ENCODE measurements at places on chromosomes 2 and 18.

DNA sequence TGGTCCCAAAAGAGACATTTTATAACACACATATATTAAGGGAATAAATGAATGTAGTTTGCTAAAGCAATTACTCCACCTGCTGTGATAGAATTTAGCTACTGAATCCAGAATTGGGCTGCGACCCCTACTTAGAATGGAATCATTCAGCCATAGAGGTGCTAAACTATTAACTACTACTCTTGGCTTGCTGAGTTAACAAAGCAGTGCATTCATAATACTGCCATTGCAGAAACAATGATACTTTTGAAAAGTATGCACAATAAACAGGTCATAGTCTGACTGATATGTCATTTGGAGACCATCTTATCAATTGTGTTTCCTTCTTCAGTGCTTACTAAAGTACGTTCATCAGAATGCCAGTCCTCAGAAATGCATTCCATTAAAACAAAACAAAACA lies 273.6 kb downstream of the PIEZO2 start:
- DNase-seq: no peak

DNA sequence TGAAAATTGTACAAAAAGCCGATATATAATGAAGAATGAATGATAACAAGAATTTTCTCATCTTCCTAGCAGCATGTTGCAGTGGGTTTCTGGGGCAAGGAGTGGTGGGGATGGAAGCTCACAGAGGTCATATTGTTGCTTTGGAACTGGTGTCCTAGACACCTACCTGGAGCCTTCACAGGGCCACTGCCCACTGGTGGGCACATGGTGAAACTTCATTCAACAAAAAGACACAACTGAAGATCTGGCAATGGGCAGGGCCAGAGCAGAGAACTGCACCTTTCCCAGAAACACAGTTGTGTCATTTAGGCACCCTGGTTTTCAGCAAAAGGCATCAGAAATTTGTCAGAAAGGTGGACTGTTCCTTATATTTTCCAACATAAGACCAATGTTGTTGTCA lies 115.3 kb downstream of the FHOD3 start:
- DNase-seq: no peak

- DNase-seq: no peak
Observed at GRCh38 chr18:44682871-44683221, 2.2 kb downstream of the SETBP1 start.

- DNase-seq: no peak
Observed at GRCh38 chr2:157722580-157723234, 94.0 kb upstream of the ACVR1C start.

DNA sequence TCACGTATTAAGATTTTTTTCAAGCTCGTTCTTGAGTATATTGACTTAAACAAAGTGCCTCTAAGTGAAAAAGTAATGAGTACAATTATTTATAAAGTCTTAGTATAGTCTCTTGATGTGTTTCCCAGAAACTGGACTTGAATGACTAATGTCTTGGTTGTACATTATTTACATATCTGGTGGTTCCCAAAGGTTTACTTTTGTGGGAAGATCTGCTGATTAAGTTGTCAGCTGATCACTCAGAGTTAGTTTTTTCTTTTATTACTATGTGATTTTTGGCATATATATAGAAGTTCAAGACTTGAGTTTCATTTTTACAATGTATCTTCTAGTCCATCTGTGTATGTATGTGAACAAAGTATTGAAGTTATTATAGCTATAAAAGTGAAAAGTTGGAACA lies 29.5 kb downstream of the RNF144A start:
- DNase-seq: no peak

DNA sequence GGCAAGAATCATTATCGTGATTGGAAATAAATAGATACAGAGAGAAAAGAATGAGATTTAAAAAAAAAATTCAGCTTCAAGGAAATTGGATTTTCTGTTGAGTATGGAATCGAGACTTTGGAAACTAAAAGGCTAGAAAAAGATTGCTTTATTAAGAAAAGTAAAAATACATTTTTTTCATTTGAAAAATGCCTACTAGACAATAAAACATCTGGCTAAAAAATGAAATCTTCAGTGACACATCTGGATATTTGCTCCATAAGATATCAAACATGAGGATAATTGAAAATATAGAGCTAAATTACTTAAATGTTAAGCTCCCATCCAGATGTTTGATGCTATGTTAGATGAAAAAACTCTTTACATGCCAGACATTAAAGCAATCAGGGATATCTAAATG lies 879.5 kb downstream of the TSN start:
- DNase-seq: no peak

DNA sequence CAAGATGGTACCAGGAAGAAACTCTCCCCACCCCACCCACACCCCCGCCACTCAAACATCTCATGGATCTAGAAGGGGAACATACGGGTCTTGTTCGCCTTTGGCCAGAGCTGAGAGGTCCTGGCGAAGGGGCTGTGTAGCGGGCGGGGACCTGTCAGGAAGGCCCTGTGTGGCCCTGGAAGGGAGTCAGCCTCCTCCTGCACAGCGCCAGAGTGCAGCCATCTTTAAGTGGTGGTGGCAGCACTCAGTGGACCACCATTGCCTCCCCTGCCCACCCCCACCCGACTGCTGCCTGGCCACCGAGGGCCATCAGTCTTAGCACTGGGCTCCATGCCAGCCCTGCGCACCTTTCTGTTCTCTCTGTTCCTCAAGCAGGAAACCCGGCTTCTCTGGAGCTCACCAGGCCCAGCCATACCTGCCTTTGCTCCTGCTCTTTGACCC lies 11.6 kb upstream of the FAHD2A start:
- DNase-seq: no peak

DNA sequence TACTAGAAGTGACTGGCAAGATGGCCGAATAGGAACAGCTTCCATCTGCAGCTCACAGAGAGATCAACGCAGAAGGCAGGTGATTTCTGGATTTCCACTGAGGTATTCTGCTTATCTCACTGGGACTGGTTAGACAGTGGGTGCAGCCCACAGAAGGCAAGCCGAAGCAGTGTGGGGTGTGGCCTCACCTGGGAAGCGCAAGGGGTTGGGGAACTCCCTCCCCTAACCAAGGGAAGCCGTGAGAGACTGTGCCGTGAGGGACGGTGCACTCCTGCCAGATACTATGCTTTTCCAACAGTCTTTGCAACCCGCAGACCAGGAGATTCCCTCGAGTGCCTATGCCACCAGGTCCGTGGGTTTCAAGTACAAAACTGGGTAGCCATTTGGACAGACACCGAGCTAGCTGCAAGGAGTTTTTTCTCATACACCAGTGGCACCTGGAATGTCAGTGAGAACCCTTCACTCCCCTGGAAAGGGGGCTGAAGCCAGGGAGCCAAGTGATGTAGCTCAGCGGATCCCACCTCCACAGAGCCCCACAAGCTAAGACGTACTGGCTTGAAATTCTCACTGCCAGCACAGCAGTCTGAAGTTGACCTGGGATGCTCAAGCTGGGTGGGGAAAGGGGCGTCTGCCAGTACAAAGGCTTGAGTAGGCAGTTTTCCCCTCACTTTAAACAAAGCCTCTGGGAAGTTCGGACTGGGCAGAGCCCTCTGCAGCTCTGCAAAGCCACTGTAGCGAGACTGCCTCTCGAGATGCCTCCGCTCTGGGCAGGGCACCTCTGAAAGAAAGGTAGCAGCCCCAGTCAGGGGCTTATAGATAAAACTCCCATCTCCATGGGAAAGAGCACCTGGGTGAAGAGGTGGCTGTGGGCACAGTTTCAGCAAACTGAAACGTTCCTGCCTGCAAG lies 40.1 kb downstream of the PLEK start:
- no peak for DNase-seq

DNA sequence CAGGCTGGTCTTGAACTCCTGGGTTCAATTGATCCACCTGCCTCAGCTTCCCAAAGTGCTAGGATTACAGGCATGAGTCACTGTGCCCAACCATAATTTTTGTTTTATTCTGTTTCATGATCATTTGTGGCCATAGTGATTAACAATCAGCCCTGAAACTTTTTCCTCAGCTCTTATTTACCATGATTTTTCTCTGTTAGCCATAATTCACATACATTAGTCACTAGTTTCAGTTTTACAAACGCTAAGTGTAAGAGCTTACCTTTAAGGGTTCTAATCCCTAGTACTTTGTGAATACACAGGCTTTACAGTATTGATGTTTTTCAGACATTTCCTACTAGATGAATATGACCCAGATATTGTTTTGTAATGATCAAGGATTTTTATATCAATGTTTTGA lies 216.1 kb downstream of the DPP4 start:
- DNase-seq: peak; percentile 2

- no peak for DNase-seq
Observed at GRCh38 chr2:8496617-8497016, 185.2 kb upstream of the ID2 start.

- no peak for DNase-seq
Observed at GRCh38 chr2:44543773-44544725, 182.3 kb downstream of the CAMKMT start.

- no peak for DNase-seq
Observed at GRCh38 chr2:40458271-40458794, 6.4 kb upstream of the SLC8A1 start.

DNA sequence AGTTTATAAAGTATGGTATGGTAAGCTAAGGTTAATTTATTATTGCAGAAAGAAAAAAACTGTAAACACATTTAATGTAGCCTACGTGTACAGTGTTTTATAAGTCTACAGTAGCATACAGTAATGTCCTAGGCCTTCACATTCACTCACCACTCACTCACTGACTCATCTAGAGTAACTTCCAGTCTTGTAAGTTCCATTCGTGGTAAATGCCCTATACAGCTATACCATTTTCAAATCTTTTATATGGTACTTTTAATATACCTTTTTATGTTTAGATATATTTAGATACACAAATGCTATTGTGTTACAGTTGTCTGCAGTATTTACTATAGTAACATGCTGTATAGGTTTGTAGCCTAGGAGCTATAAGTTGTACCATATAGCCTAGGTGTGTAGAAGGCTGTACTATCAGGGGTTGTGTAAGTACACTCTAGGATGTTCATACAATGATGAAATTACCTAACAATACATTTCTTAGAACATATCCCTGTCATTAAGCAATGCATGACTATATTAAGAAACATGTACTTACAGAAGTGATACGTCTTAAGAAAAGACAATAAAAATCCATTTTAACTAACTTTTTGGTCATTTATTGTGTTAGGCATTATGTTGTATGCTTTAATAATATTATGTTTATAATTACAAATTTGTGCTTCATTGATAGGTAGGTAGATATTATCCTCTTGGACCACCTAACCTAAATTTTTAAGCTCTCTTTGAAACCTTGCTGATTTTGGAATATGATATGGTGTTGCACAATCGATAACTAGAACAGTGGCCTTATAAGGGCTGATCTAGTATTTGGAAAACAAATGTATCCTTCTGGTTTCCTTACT lies 51.9 kb downstream of the VRK2 start:
- no peak for DNase-seq

DNA sequence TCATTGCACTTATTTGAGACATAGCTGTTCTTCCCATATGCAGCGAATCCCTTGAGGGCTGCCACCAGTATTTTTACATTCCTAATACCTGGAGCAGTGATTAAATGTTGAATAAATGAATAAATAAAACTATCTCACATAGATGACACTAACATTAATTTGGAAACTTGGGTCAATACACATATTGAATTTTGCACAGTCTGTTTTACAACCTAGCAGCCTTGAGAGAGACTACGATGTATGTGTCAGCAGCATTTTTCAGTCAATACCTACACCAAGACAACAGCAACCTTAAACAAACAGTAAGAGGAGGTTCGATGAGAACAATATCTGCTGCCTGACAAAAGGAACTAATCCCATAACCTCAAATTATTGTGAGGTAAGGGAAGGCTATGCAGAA lies 53.4 kb downstream of the NBAS start:
- DNase-seq: no peak

- DNase-seq: no peak
Observed at GRCh38 chr18:79485788-79486355, 90.1 kb downstream of the NFATC1 start.

DNA sequence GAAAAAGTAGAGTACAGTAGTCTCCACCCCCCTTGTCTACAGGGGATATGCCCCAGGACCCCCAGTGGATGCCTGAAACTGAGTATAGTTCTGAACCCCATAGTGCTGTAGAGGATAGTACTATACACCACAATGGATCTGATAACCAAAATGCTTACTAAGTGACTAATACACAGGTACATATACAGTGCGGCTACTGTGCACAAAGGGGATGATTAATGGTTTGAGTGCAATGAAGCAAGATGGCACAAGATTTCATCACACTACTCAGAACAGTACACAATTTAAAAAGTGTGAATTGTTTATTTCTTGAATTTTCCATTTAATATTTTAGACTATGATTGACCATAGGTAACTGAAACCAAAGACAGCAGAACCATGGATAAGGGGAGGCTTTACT lies 446.9 kb upstream of the NRP2 start:
- no peak for DNase-seq

DNA sequence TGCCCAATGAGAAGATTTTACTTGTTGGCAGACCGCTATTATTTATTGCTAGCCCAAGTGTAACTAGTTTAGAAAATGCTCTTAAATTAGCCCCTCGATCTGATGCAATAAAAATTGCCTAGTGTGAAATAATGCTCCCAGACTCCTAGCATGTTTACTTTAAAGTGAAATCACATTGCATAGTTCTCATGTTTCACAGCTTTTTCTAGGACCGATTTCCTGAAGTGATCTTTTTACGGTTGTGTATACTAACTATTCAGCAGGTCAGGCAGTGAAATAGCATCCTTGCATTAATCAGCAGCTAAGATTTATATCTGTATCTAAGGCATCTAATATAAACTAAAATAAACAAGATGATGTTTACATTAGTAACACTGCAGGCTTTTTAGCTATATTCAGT lies 52.4 kb downstream of the PMS1 start:
- DNase-seq: no peak

DNA sequence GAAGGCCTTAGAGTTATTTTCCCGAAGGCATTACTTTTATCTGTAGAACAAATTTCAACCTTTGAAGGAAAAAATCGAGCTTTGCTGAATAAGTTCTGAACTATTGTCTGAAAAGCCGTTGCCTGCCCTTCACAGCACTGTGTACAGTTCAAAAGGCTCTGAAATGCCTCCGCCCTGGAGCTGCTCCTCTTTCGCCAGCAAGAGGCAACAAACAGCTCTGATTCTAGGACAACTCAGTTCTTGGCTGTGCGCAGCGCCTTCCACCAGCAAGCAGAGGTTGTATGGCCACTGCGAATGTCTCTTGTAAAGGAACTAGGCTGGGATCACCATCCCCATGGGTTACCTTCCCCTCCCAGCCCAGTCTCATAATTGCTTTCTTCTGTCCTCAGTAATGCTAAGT lies 308.5 kb downstream of the GBX2 start:
- DNase-seq: no peak

DNA sequence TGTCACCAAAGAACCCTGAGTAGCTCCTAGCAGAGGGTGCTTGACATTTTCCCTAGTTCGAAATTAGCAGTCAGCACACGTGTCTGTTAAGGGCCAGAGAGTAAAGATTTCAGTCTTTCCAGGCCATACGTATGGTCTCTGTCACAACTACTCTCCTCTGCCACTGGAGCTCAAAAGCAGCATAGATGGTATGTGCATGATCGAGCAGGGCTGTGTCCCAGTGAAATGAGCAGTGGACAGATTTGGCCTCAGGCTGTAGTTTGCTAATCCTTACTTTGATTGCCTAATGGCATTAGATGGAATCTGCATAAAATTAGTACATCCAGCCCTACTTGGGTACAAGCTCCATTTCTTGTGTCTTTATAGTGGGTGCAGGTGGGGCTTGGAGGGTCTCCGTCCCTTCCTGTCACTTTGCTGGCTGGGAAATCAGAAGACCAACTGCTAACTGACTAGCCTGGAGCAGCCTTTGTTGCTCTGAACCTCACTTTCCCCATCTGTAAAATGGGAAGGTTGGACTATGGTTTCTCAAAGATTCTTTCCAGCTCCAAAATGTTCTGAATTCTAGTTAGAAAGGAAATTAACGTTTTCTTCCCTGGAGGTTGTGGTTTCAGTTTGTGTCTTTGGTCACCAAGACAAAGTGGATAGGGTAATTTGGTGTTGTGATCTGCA lies 108.5 kb downstream of the GLI2 start:
- no peak for DNase-seq
